Kasumi-1 (cell line): ENCODE measurements at places on chromosomes 2 and 18.

DNA sequence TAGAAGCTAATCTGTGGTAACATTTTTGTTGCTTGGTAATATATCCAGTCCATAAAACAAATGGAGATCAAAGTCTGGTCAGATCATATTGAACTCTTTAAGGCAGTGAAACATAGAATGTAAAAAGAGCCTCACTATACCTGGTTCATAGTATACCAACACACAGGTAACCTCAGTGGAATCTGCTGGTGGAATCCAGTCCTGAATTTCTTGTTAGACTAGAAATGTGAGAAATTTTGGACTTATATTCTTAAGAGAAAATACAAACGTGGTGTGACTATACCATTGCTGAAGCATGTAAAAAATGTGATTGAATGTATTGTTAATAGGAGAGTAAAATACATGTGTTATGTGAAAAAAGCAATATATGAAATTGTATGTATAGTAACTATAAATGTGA is 46.1 kb upstream of the GRHL1 start:
- DNase-seq, result no peak

GRCh38 chr18:79955302-79956075 is 4.0 kb upstream of the SLC66A2 start:
- DNase-seq, result no peak

DNA sequence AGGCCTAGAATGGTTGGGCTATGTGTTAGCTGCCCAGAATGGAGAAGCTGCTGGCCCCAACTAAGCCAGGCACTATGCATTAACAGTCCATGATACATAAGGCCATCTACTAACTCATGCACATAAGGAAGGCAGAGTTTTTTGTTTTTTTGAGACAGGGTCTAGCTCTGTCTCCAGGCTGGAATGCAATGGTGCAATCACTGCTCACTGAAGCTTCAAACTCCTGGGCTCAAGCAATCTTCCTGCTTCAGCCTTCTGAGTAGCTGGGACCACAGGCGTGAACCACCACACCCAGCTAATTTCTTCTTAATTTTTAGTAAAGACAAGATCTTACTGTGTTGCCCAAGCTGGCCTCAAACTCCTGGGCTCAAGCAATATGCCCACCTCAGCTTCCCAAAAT is 37.6 kb downstream of the GPR45 start:
- DNase-seq, result no peak

GRCh38 chr2:211990335-211990734 is 548.3 kb downstream of the ERBB4 start:
- DNase-seq, result no peak

GRCh38 chr18:65737471-65737955 is 13.3 kb upstream of the CDH7 start:
- DNase-seq, result no peak

GRCh38 chr2:238521870-238522269 is 95.1 kb downstream of the ASB1 start:
- DNase-seq, result no peak

- no peak for DNase-seq
Measured at GRCh38 chr18:24560511-24560981, 100.1 kb downstream of the HRH4 start.

- no peak for DNase-seq
Measured at GRCh38 chr2:225097035-225097434, 54.8 kb upstream of the DOCK10 start.

DNA sequence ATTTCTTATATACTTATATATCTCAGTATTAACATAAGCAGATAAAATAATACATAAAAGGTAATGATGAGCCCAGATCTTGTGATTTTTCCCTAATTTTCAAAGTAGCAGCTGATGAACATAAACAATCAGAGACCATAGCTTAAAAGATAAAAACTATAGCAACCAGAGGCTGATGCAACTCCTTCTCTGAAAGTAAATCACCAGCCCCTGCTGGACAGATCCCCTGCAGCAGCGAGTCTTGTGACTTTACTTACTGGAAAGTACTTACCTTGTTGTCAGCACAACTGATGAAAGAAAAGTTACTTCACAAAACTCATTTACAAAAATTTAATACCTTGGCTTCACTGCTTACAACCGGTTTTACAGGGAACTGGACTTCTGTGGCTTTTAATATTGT is 67.3 kb downstream of the GORASP2 start:
- DNase-seq, result no peak

DNA sequence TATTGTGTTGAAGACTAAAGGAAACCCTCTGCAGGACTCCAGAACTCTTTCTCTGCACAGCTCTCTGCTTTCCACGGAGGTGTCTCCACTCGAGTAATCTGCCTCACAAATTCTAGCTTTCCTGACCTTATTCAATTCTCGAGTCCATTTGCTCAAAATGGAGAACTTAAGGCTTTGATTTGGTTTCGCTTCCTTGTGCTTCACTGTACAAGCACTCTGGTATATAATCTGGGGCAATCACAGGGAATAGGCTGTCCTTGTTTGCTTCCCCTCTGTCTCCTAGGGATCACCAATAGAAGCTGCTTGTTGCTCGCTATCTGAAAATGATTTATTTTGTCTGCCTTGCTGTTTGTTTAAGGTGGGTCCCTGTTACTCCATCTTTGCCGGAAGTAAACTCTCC is 129.1 kb upstream of the DOCK10 start:
- DNase-seq, result no peak

- DNase-seq, result no peak
Measured at GRCh38 chr2:181998041-181998835, 12.6 kb downstream of the PPP1R1C start.

- no peak for DNase-seq
Measured at GRCh38 chr2:36456227-36457175, 100.9 kb downstream of the CRIM1 start.

DNA sequence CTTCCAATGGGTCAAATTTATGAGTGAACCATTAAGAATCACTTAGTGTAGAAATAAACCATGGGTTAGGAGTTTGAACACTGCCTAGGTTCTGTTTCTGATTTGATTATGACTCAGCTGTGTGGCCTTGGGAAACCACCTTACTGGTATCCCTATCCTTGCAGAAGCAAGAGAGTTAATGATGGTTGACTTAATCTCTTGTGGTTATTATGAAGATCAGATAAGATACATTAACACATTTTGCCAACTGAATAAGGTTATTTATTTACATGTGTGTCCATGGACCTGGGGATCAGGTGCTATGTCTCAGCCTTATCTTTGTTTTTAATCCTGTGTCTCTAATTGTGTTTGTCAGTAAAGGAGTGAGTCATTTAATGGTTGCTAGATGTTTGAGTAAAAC is 5.4 kb upstream of the KCNJ13 start:
- no peak for DNase-seq

GRCh38 chr2:176104316-176105077 is 2.6 kb upstream of the HOXD11 start:
- no peak for DNase-seq
